ENCODE measurements at places on chromosomes 3 and 15.

DNA sequence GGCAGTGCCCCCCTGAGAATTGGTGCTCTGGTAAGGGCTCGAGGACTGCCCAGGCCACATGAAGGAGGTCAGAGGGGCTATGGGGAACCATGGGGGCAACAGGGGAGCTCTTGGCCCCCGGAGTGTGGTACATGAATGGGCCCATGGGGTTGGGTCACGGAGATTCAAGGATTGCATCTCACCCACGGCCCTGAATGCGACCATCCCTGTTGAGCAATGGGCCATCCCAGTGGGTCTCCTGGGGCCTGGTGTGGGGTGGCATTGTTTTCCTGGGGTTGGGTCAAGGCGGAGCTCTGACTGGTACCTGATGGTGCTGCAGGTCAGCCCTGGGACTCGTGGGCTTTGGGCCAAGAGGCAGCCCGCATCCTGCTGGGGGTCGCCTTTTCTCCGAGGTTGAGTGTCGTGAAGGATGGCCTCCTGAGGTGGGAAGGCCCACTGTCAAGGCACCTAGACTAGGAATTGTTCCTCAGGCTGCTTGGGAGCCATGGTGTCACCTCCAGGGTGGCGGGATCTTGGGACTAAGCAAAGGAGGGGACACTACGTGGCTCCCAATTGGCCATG lies 198.3 kb downstream of the UBE3A start:
- DNase-seq, result peak; percentile 28

- DNase-seq, result no peak
These were observed 23.9 kb downstream of the SLC6A6 start for GRCh38 chr3:14426305-14426620.

DNA sequence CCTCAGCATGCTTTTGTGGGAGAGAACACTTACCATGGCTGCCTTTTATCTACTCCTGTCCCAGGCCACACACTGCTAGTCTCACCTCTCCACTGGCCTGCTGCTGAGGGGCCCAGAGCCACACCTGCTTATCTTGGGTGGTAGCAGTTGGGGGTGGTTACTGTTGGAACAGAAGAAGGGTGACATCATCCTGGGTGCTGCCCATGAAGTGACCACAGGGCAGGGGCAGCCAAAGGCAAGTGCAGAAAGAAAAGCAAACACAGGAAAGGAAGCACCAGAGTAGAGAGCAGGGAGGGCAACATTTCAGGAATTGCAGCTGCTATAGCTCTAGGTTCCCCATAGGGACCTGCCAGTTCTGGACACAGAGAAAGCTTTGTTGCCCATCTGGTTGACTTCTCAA lies 345.2 kb downstream of the VPS13C start:
- DNase-seq, result no peak

GRCh38 chr3:48553886-48554845 lies 2.4 kb downstream of the PFKFB4 start:
- DNase-seq, result no peak

DNA sequence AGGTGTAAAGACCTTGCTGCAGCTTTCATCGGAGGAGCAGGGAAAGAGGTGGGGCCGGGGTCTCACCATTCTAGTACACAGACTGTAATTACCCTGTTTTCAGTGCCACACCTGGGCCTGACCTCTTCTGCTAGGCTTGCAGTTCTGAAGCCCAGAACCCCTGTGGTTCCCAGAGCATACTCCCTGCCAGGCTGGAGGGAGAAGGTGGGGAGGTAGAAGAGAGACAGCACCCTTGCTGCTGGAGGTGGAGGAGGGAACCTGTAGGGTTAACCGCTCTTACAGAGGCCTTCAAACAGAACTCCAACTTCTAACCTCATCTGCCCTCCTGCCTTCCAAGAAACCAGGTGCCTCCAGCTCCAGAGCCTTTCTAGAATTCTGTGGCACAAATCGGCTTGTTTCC lies 27.0 kb downstream of the PCOLCE2 start:
- DNase-seq, result no peak

- peak; percentile 65 for DNase-seq
These were observed 619 bp upstream of the CMTM8 start for GRCh38 chr3:32237670-32238452.

DNA sequence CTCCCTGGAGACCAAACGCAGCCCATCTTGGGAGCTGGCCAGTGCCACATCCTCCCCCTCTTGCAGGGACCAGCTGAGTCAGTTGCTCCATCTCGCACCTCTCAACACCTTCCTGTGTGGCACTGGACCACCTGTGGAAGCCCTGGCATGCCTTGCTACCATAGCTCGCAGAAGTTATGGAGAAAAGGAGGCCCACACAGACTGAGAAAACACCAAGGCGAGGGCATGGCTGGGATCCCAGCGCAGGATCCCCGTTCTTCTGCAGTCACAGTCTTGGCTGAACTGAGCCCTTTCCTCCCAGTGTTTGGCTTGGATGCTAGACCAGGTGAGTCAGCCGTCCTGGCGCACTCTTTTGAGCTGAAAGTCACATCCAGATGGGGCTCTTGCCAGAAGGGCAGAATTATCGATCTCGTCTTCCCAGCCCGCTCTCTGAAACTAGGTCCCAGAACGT lies 46.9 kb downstream of the CHRD start:
- DNase-seq, result no peak

DNA sequence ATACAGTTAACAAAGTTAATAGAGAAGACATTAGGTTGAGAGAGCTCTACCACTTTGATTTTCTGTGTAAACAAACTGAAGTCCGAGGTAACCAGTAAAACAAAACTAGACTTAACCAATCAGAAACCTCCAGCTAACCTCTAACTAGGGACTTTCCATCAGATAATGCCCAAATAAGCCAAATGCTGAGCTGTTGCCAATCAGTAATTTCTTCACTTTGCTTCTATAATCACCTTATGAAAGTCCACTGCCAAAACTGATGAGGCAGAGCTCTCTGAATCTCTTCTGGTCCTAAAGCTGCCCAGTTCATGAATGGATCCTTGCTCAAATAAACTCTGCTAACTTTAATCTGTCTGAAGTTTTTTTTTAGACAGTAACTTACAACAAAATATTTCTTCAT lies 448.0 kb upstream of the NECTIN3 start:
- no peak for DNase-seq

DNA sequence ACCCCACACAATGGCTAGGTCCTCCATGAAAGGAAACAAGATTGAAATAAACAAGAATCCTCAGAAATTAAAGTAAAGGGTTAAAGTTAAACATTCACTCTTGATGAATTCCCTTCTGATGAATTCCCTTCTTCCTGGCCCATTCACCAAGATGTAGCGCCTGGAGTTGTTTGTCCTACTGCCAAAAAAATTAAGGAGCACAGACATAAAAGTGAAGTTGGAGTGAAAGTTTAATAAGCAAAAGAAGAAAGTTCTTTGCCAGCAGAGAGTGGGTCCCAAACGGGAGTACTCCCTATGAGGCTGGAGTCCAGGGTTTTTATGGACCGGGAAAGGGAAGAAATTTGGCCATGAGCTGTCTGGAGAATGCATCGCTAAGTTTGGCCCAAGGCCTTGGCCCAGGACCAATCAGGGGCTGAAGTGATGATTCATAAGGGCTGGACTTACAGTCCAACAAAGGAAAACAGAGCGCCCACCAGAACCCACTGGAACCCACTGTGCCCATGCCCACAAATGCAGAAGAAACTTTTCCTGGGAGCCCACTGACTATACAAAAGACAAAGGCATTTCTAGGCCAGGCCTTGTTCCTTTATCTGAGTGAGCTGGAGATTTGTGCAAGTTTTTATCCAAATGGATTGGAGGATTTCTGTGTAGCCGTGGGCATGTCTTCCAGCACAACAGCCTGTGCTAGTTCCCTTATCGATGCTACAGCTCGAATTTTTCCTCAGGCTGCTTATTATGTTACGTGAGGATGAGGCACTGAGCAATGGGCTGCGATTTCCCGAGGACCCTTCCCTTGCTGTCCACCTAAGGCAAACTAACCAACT lies 1561.6 kb downstream of the OTOL1 start:
- DNase-seq, result no peak

GRCh38 chr3:13062647-13063046 lies 10.6 kb downstream of the IQSEC1 start:
- DNase-seq, result no peak

DNA sequence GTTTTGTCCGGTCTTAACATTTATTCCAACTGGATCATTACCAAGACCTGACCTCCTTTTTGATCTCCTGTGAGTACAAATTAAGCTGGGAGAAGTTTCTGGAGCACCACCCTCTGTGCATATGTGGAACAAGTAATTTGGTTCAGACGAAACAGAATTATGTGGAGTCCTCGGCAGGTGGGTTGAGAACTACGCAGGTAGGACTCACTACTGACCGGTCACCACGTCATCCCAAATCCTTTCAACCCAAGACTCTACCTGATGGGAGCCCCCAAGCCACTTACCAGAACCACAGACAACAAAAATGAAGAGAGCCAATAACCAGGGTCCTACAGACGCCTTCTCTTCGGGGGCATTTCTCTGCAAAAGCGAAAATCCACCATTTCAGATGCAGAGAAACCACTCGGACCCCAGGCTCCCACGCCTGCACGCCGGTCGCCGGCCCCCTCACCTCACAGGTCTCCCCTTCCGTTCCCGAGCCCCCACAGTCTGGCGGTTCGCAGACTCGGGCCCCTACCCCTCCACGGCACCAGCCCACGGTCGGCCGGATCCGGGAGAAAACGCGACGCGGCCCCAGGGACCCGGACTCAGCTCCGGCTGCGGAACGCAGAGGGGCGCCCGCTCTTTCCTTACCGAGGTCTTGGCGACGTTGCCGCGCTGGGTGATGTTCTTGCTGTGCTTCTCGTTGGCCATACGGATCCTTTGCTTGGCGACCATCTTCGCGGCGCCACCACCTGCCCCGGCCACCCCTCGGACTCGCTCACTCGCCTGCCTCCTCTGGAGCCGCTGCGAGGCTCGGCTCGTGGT lies 674 bp downstream of the SERP1 start:
- peak; percentile 80 for DNase-seq

GRCh38 chr3:95459706-95460105 lies 1354.7 kb upstream of the EPHA6 start:
- no peak for DNase-seq

GRCh38 chr15:92631721-92632120 lies 23.9 kb downstream of the FAM174B start:
- DNase-seq, result no peak

DNA sequence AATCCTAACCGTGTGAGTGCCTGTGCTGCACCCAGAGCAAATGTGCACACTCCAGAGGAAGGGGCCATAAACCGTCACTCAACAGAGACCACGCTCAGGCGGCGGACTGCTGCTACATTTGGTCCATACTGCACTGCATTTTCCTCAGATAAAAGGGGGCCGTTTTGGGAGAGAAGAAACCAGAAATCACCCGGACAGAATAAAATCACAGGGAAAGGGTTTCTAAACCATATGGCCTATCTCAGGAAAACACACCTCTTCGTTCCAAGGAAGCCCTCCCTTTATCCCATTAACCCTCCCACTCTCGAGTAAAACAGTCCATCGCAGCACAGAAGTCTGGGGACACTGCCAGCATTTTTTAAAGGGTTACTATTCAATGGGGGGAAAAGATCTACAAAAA lies 7.6 kb downstream of the IL17RD start:
- DNase-seq, result no peak
